Subcutaneous adipose tissue (tissue), 4 donors: ENCODE measurements at places on chromosomes 2 and 18. TPM values are rescaled to one million over a fixed set of nuclear protein-coding genes. Genes with fewer than 3 reads are reported as not detected.

The ALPI gene
- not detected for total RNA-seq

The ERFE gene
- total RNA-seq: 0.85 TPM

The COLEC12 gene
- total RNA-seq: 56.4 TPM

The PLB1 gene
- 6.2 TPM for total RNA-seq

The LRRTM1 gene
- not detected for total RNA-seq

The NOSTRIN gene
- total RNA-seq: 40.1 TPM

The RESP18 gene
- total RNA-seq: not detected

The HOXD8 gene
- 16.5 TPM for total RNA-seq

The OSR1 gene
- 12.1 TPM for total RNA-seq

The AFF3 gene
- 2.5 TPM for total RNA-seq

The ZAP70 gene
- total RNA-seq: 3.1 TPM

The GPR75 gene
- 2.4 TPM for total RNA-seq

The ALLC gene
- total RNA-seq: not detected

The ACP1 gene
- total RNA-seq: 76.2 TPM

The SNORC gene
- total RNA-seq: not detected

The EPC2 gene
- 26.2 TPM for total RNA-seq

The GPC1 gene
- 80.4 TPM for total RNA-seq

The PTPN2 gene
- total RNA-seq: 60.5 TPM

The GKN2 gene
- not detected for total RNA-seq

The TMBIM1 gene
- total RNA-seq: 246 TPM

The INO80D gene
- 24.5 TPM for total RNA-seq

The MAPRE3 gene
- total RNA-seq: 21.4 TPM

The CD8B gene
- not detected for total RNA-seq

The IHH gene
- total RNA-seq: not detected

The AQP12B gene
- total RNA-seq: not detected

The SPIRE1 gene
- total RNA-seq: 25.3 TPM

The CFAP53 gene
- 1.5 TPM for total RNA-seq

The PTPRN gene
- not detected for total RNA-seq

The TYMS gene
- total RNA-seq: 3.3 TPM

The METTL5 gene
- total RNA-seq: 52.4 TPM

The ACKR3 gene
- total RNA-seq: 84.9 TPM

The ELOA2 gene
- not detected for total RNA-seq

The LINC00305 gene
- not detected for total RNA-seq

The ITGA6 gene
- total RNA-seq: 107 TPM

The AKAIN1 gene
- total RNA-seq: not detected

The TTL gene
- 25.8 TPM for total RNA-seq

The STRADB gene
- 55.0 TPM for total RNA-seq

The WDR12 gene
- 18.0 TPM for total RNA-seq

The DOK6 gene
- 0.34 TPM for total RNA-seq

The CPO gene
- not detected for total RNA-seq

The EFHD1 gene
- total RNA-seq: 56.9 TPM

The ZNF521 gene
- 30.6 TPM for total RNA-seq

The HMSD gene
- not detected for total RNA-seq

The ANKRD30BL gene
- not detected for total RNA-seq

The UGT1A4 gene
- not detected for total RNA-seq

The CCDC74B gene
- 2.6 TPM for total RNA-seq

The PCARE gene
- not detected for total RNA-seq

The AGAP1 gene
- 13.6 TPM for total RNA-seq

The HNRNPLL gene
- total RNA-seq: 38.2 TPM

The MAL gene
- total RNA-seq: not detected

The ASPRV1 gene
- 1.5 TPM for total RNA-seq

The FSHR gene
- total RNA-seq: not detected

The TGFA gene
- 2.1 TPM for total RNA-seq
